ENCODE measurements at places on chromosomes 5 and 9. TPM values are rescaled to one million over a fixed set of nuclear protein-coding genes. Genes with fewer than 3 reads are reported as not detected.

Gene SPAG8
- 1.4 TPM for total RNA-seq

Gene CA9
- not detected for total RNA-seq

Gene IL13
- total RNA-seq, result not detected

DNA sequence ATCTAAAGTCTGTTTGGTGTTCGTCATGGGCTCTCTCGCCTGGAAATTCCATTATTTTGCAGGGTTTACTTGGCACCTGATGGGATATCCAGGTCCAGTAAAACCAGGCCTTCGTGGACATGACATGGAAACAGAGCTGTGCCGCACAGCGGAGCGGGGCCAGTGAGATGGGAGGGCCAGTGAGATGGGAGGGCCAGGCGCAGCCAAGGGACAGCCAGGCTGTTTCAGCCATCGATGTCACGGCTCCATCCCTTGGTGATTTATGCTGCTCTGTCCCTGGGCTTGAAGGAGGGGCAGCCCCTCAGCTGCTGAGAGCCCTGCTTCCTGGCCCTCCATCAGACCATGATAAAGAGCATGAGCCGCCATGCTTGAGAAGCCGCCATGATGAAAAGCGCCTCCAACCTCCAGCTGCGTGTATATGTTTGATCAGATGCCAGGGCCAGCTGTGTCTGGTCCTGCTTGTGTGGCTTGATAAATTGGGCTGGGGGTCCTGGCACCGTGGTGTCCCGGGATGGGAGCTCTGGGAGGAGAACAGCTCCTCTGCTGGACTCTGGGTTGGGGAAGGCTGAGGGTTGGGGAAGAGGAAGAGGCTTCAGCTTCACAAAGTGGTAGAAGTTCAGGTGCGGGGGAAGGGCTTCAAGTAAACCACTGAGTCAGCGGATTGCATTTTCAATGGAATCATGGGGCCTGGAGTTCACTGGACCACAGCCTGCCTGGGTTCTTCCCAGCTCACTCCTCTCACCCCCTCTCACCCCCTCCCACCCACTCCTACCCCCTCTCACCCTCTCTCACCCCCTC, 6.1 kb upstream of the COL5A1 start:
- DNase-seq, result peak; percentile 51

DNA sequence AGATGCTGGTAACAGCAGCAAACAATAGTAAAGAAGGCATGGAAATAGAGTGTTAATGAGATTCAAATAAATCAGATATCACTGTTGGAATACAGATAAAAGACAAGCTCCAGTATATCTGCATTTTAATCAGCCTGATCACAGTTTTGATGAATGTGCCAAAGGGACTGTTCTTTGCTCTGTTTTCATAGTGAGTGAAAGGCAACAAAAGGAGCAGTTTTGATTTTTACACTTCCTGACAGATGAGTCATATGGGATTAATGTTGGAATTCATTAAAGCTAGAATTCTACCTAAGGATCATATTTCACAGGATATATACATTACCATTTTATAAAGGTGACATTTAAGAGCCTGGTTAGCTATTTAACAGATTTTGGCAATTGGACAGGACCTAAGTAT, 743.3 kb upstream of the PTPRD start:
- DNase-seq, result no peak

GRCh38 chr5:10834695-10835094, 73.7 kb upstream of the DAP start:
- DNase-seq, result no peak

GRCh38 chr9:17978773-17979172, 399.9 kb downstream of the SH3GL2 start:
- DNase-seq, result no peak

Measured in spleen (tissue), 13 donors.